ENCODE measurements at places on chromosomes 6 and 20.

GRCh38 chr6:133954657-133955576, 1.9 kb downstream of the TBPL1 start:
- DNase-seq, result no peak

- no peak for DNase-seq
These were observed 650 bp upstream of the CASP8AP2 start for GRCh38 chr6:89828988-89829471.

- DNase-seq, result no peak
These were observed 103.6 kb upstream of the KCNK16 start for GRCh38 chr6:39426073-39426456.

DNA sequence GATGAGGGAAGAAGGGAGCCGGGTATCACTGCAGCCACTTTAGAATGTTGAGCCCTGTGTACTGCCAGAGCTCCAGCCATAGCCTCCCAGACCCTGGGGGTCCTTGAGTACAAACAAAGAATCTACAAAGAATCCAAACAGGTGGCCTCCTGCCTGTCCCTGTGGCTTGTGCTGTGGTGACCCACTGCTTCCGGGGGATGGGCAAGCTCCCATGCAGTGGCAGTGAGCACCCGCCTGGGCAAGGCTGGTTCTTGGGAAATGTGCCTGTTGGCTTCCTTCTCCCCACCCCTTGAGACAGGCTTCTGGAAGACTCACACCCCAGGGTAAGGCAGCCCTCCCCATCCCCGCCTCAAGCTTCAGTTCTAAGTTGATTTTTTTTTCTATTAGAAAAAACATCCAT, 13.9 kb downstream of the SIRPA start:
- DNase-seq, result no peak

GRCh38 chr6:24854077-24854666, 55.5 kb upstream of the ARMH2 start:
- no peak for DNase-seq

GRCh38 chr20:56840716-56841261, 211.7 kb downstream of the TFAP2C start:
- no peak for DNase-seq

- no peak for DNase-seq
These were observed 42.3 kb downstream of the SLC35D3 start for GRCh38 chr6:136964398-136964797.

DNA sequence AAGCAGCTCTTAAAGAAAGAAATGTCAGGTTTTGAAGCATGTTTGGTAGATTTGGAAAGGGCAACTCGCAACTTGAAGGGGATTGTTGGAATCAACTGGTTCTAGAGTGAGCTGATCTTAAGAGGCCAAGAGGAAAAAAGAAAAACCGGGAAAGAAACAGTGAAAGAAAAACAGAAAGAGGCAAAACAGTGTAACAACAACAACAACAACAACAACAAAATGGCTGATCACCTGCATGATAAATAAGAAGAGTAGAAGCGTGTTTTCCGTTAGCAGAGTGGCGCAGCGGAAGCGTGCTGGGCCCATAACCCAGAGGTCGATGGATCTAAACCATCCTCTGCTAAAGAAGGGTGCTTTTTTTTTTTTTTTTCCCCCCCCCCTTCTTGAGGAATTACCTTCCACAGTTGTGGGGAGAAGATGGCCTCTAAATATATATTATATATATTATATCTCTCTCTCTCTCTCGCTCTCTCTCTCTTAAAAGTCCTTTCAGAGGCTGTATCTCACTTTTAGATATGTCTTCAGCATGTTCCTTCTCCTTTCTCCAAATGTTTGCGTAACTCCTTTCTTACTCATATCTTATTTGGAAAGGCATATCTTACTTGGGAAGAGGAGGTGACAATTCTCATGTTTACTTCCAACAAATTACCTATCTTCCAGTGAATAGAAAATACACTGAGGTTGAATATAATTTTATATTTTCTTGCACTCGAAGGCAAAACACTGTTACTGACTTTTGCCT, 134.4 kb downstream of the OR2B2 start:
- no peak for DNase-seq

GRCh38 chr20:47314647-47315338, 41.7 kb downstream of the ZMYND8 start:
- DNase-seq, result no peak

DNA sequence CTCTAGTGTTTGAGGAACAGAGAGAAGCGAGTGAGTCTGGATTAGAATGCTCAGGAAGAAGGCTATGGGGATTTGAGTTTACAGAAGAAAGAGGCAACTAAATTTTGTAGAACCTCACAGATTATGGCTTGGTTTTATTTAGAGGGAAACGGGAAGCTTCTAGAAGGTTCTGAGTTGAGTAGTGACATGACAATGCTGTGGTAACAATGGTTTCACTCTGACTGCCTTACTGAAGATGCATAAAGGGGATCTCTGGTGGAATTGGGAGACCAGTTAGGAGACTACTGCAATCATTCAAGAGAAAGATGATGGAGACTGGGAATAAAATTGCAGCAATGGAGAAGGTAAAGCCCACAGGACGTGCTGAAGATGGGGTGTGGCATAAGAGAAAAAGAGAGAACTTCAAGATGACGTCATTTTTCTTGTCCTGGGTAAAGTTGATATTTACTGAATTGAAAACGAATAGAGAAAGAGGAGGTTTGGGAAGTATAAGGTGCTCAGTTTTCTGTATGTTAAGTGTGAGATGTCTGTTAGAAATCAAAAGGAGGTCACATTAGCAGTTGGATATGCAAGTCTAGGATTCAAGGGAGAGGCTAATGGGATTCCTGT, 710.1 kb upstream of the NRSN1 start:
- DNase-seq, result no peak

DNA sequence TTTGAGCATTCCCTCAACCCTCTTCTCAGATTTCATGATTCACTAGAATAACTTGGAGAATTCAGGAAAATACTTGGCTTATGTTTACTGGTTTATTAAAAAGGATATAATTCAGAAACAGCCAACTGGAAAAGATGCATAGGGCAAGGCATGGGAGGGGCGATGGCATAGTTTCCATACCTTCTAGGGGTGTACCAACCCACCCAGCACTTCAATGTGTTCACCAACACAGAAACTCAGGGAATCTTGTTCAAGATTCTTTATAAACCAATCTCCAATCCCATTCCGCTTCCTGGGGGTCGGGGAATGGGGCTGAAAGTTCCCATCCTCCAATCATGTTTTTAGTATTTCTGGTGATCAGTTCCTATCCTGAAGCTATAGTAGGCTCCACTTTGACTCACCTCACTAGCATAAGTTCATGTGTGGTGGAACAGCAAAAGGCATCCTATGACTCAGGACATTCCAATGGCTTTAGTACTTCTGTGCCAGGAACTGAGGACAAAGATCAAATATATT, 164.4 kb downstream of the SIM1 start:
- DNase-seq, result no peak

DNA sequence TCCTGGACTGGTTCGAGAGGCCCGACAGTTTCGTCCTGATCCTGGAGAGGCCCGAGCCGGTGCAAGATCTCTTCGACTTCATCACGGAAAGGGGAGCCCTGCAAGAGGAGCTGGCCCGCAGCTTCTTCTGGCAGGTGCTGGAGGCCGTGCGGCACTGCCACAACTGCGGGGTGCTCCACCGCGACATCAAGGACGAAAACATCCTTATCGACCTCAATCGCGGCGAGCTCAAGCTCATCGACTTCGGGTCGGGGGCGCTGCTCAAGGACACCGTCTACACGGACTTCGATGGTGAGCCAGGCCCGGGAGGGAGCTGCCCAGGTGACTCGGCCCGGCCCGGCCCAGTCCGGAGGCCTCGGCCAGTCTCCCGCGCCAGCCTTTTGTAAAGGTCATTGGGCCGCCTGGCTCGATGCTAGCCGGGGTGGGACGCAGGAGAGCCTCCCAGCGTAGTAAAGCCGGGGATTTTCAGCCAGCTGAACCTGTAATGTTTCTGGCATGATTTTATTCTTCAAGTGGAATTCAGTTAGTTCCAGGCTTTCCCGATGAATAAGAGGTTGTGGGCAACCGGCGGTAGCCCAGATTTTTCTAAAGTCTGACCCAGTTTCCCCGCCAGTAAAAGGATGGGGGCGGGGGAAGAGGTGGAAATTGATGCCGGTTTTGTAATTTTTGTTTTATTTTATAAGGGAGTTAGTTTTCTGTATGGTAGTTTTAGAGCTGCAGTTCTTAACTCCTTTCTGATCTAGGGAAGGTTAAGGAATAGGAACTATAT, 1.4 kb downstream of the PIM1 start:
- peak; percentile 19 for DNase-seq

- no peak for DNase-seq
These were observed 735 bp downstream of the SOBP start for GRCh38 chr6:107490566-107491137.

GRCh38 chr6:20946022-20946421, 411.8 kb downstream of the CDKAL1 start:
- DNase-seq, result no peak

DNA sequence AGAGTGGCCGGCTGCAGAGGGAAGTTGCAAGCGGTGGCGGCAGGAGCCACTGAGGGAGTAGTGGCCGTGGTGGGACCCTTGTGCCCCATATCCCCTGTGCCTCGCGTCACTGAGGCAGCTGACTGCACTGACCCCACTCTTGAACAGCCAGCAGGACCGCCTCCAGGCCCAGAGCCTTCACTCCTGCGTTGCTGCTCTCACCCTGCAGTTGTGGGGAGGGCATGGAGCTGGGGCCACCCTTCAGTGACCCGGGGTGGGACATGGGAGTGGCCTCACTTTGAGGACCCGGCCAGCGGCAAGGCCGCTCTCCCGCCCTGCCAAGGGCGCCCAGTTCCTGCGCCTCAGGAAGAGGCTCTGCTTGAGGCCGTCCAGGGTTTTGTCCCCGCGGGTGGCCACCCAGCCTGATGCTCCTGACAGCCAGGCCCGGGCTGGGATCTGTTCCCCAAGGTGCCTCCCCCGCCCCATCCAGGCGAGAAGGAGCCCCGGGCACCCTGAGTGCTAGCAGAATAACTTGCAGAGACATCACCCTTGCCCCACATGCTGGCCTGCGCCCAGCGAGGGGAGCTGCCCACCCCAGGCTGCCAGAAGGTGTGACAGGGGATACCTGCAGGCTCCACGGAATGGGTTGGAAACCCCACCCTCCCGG, 44.4 kb downstream of the HLA-DRA start:
- no peak for DNase-seq

DNA sequence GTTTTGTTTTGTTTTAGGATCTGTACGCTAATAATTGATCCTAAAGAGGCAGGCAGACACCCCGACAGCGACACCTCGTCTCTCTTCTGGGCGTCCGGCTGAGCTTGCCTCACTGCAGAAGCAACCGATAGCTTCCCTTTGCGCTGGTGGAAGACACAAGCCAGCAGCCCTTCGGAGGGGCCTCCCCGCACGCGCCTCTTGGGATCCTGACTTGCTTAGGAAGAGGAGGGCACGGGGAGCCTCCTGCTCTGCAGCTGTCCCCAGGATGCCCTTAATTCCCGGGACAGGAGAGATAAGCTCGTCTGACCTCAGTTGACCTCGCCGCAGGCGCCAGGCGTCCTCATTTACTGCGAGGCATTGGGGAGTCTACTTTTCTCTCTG, 94.0 kb downstream of the CD83 start:
- peak; percentile 6 for DNase-seq

DNA sequence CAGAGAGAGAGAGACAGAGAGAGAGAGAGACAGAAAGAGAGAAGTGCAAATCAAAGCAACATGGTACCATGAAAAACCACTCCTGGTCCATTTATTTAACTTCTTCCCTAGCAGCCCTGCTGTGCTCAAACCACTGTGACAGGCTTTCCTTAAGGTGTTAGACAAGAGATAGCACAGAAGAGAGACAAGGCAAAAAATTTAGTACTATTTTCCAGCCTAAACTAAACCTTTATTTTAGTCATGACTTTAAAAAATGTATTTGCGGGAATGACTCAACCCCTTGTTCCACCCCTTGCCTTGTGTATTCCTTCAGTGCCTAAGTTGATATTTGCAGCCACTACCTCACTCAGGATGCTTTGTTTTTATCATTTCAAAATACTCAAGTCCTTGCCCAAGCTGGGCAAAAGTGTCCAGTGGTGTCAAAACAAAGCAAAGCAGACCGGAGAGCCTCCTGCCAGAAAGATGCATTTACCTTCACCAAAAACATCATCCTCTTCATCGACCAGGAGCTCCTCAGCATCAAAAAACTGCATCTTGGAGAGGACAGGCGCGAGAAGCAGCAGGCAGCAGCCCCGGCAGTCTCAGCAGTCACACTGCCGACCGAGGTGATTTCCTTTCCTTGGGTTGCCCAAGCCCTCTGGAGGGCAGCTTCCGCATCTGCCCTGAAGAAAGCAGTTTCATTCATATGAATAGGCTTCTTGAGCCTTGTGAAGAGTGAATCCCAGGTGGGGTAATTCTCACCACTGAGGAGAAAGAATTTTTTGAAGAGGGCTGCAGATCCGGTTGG, at the start of gene RIPOR2:
TSS of gene RIPOR2 (minus strand) at position 595 of the 787 bp plus-strand sequence. CDS start at position 533, 62 bp downstream.
- DNase-seq, result peak; percentile 51

GRCh38 chr6:41119508-41119907, 34.6 kb downstream of the TREML1 start:
- no peak for DNase-seq

DNA sequence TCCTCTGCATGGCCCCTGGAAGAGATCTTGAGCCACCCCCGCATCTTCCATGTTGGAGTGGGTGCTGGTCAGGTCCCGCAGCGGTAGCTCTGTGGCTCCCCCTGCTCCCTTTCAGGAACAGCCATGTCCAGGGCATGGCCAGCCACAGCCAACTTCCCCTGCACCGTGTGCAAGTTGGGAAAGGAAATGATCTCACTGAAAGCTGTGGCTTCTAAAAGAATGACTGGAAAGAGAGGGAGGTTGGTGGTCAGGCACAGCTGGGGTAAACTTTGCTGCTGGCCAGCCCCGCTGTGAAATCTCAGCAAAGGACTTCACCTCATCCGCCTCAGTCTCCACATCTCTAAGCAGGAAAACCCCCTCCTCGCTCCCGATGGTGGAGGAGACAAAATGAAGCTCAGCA, 153.6 kb upstream of the CST7 start:
- DNase-seq, result no peak

- no peak for DNase-seq
These were observed 864 bp upstream of the PKIG start for GRCh38 chr20:44581515-44581914.

DNA sequence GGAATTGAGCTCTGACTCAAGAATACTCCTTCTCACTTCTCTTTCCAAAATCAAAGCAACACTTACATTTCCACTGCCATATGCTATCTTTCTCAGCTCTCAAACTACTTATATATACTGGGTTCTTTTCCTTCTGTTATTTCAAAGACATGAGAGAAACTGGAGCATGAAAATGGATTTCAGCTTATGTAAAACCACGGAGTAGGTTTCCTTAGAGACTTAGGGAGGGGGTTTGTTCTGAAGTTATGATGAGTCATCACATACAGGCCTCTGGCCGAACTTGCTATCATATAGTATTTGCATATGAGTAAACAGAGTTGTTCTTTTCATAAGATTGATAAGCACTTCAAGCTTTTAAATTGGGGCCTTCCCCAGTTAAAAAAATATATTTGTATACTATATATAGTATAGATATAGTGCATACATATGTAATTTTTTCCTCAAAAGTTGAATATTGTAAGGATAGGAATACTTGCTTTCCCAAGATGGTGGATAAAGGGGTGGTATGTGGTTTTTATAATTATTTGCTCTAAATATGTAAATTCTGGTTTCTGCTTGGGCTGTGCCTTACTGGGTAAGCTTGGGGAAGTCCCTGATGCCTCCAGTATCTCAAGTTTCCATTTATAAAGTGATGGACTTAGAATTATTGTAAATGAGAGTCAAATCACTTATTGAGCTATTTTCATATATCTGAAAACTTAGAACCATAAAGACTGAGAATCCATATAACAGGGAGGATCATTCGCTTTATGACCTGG, 273.9 kb downstream of the RFPL4B start:
- DNase-seq, result no peak

- DNase-seq, result no peak
These were observed 8.9 kb upstream of the TAAR5 start for GRCh38 chr6:132598473-132598872.

All from stimulated activated CD8-positive, alpha-beta memory T cell treated with anti-CD3 and anti-CD28 coated beads, Interleukin-7, amount 100 ng/mL, for 1 hour (primary cell).